T-helper 2 cell (primary cell): ENCODE measurements at places on chromosomes 6 and 20.
A peak's percentile ranks its signal among the peaks of the same experiment; 100 is the strongest.

DNA sequence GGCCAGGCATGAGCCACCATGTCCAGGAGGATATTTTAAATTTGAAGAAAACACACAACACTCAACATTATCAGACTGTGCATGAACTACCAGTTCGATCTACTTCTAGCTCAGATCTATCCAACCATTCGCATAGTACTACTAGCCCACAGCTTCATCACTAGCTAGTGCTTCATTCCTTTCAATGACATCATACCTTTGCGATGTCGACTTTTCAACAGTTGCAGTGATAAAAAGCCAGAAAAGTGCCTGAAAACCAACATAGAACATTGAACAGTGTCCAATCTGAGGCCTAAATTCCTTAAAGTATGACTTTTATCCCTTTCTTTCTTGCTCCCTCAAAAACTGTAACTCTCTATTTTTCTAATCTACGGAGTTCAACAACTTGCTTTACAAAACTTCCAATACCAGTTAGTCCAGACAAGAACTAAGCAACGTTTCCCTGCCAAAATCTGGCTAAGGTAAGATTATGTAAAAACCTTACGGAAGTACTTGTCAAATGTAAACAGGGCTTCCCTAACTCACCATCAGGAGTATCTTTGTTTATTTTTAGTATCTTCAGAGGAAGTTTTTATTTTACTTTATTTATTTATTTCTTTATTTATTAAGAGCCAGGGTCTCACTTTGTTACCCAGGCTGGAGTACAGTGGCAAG, 434.0 kb upstream of the JARID2 start:
- no peak for DNase-seq

GRCh38 chr20:15058841-15059240, 721.4 kb upstream of the FLRT3 start:
- DNase-seq = no peak

DNA sequence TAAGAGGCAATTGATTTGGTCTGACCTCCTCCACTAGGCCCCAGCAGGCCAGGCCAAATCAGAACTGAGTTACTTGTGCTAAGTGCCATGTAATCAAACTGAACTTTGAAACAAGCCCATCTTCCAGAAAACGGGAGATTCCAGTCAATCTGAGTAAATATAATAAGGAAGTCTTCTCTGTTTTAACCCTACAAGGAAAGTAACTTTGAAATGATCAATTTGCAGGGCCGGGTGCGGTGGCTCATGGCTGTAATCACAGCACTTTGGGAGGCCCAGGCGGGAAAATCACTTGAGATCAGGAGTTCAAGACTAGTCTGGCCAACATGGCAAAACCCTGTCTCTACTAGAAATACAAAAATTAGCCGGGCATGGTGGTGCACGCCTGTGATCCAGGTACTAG, 2.0 kb upstream of the SHLD1 start:
- DNase-seq = no peak

- DNase-seq = no peak
Measured at GRCh38 chr6:110471726-110472365, 4.6 kb downstream of the SLC22A16 start.

GRCh38 chr6:7572213-7572943, 17.6 kb upstream of the SNRNP48 start:
- DNase-seq = no peak

- DNase-seq = no peak
Measured at GRCh38 chr6:108715832-108716231, 132.4 kb upstream of the ARMC2 start.

GRCh38 chr20:49699200-49699992, 14.3 kb downstream of the B4GALT5 start:
- DNase-seq = no peak

DNA sequence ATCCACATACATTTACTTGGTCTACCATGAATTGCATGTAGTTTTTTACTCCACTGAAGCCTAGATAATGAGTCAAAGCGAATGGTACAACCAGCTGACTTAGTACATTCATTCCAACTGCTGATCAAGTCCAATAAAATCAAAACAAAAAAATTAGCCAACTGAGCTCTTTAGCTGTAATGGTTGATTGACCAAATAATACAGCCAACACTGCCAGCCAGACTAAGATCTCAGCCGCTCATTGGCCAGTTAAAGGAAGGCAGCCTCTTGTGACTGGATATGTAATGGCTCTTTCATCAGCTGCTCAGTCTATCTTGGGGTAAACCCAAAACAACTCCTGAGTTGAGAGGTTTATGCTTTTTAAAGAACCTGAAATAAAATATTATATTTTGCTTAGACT, 204.3 kb upstream of the RSPO3 start:
- no peak for DNase-seq

DNA sequence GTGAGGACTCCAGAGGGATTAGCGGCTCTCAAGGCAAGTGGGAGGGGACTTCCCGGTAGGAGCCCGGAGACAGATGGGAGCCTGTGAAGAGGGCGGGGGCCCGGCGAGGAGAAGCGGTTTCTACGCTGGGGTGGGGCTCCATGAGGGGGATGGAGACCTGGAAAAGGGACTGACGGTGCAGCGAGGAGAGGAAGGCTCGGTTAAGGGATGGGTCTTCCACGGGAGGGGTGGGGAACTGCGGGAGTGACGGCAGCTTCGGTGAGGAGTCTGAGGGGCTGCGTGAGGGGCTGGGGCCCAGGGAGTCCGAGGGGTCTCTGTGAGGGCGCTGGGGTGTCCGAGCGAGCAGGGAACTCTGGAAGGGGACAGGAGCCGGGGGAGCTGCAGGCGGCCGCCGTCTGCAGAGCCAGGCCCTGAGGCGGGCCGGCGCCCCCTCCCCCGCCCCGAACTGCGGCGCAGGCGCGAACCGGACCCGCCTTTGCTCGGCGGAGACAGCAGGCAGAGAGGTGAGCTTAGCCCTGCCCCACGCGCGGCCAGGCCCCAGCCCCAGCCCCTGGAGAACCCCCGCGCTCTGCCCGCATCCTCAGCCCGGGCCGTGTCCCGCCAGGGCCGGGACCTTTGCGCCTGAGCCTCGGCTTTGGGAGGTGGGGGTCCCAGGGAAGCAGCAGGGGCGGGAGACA, at the start of gene NRSN2:
TSS of gene NRSN2 (plus strand) at position 472 of the 677 bp plus-strand sequence. CDS start 2,533 bp downstream, outside the sequence.
- DNase-seq = no peak

DNA sequence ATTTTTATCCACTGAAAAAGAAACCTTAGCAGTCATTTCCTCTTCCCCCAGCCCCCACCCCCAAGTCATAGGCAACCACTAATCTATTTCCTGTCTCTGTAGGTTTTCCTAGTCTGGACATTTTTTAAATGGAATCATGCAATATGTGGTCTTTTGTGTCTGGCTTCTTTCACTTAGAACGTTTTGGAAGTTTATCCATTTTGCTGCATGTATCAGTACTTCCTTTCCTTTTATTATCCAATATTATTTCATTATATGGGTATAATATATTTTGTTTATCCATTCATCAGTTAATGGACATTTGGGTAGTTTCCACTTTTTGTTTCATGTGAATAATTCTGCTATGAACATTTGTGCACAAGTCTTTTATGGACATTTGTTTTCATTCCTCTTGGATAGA, 99.3 kb upstream of the BMP5 start:
- DNase-seq = no peak

DNA sequence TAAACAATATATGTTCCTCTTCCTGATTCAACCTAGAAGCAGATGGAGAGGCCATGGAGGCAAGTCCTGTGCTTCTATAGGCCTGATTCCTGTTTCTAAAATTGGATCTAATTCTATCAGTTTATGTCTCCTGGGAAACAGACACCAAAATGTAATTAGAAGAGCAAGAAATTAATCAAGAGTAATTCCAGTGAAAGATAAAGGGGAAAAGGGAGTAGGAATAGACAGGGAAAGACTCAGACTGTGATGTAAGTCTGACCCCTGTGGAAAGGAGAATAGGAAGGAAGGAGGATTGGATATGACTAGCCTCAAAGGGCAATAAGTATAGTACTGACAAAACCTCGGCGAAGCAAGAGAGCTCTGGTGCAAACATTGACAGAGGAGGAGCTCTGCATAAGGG, 33.9 kb upstream of the FBXO30 start:
- no peak for DNase-seq

DNA sequence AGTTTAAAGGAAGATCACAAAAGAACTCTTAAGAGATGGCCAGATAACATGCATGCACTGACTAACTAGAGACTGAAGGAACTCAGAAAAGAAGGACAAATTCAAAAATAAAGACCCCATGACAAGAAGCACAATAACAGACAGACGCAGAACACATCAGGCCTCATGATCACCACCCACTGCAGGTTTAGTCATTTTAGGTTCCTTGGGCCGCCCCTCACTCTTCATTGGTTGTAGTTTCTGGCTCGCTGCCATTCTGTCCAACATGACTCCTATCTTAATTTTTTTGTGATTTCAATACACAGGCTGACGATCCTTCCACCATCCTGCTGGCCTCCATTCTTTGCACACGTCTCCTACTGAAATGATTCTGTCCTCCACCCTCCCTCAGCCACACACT, 21.6 kb downstream of the STX7 start:
- no peak for DNase-seq

DNA sequence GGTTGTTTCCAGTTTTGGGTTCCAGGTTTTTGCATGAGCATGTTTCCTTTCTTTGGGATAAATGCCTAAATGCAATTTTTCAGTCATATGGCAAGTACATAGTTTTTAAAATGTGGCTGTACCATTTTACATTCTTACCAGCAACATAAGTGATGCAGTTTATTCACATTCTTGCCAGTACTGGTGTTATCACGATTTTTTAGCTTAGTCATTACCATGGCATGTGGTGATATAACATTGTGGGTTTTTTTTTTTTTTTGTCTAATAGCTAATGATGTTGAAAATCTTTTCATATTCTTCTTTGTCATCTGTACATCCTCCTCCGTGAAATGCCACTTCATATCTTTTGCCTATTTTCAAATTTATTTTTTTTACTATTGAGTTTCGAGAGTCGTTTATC, 2.9 kb upstream of the TDRD6 start:
- no peak for DNase-seq

DNA sequence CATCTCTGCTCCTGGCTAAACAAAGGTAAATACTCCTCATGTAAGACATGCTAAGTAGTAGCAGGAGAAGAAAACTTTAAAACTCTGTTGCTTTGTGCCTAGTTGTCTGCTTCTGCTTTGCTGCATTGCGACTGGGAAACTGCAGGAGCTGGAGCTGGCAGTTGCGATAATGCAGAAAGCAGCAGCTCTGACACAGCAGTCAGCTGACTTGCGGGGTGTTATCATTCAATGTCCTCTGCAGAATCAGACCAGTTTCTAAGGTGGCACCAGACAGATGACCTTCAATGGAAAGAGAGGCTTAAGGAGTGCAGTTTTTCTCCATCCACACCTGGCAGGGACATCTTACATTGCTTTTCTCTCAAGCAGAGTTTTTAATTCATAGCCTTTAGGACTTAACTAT, 69.9 kb upstream of the SOX4 start:
- no peak for DNase-seq

GRCh38 chr6:116975600-116975999, 98.6 kb downstream of the RFX6 start:
- peak; percentile 0 for DNase-seq

GRCh38 chr6:74447013-74447412, 751.0 kb downstream of the CD109 start:
- no peak for DNase-seq

DNA sequence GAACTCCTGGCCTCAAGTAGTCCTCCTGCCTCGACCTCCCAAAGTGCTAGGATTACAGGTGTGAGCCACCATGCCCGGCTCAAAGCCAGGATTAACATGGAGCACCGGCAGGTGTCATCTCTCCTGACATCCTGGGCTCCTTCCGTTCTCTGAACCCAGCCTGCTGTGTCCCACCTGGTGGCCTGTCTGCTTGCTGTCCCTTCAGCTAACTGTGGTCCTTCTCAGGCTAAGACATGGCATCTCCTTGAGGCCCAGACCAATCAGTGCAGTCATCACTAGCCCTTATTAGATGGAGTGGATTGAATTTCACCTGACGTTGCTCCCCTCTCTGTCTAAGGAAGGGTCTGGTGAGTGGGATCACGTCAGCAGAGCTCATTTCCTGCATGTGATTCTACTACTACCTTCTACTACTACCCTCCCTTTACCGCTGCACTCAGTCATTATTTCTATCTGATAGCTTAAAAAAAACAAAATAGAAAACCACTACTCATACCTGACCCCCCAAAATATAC, 28.0 kb upstream of the SYNJ2 start:
- DNase-seq = no peak

- DNase-seq = no peak
Measured at GRCh38 chr6:31144970-31145340, 6.1 kb upstream of the PSORS1C2 start.

DNA sequence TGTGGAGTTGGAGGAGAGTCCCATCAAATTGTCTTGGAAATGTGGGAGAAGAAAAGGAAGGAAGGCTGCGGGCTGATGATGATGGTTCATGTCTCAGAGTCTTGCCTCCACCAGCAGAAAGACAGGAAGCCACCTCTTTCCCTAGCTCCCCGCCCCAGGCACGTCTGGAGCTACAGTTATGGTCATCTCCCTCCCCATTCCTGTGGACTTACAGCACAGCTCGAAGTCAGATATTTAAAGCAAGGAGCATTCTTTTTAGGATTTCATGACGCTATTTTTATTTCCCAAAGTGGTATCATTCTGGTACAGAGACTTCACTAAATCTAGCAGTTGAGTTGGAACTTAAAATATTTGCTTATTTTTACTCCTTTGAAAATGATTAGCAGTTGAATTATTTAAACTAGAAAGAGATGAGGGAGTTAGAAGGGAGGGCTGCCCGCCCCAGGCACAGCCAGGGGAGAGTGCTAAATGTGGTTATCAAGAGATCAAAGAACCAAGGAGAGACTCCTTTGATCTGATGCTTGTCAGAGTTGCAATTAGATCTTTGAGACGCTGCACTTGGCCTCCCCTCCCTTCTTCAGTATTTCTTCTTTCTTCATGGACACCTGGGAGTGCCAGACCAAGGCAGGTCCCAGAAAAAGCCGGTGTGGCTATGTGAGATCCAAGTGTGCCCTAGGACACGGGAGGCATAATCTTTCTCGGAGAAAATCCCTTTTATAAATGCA, 199.9 kb upstream of the SOX4 start:
- no peak for DNase-seq

- no peak for DNase-seq
Measured at GRCh38 chr6:84976526-84977362, 212.3 kb upstream of the TBX18 start.

DNA sequence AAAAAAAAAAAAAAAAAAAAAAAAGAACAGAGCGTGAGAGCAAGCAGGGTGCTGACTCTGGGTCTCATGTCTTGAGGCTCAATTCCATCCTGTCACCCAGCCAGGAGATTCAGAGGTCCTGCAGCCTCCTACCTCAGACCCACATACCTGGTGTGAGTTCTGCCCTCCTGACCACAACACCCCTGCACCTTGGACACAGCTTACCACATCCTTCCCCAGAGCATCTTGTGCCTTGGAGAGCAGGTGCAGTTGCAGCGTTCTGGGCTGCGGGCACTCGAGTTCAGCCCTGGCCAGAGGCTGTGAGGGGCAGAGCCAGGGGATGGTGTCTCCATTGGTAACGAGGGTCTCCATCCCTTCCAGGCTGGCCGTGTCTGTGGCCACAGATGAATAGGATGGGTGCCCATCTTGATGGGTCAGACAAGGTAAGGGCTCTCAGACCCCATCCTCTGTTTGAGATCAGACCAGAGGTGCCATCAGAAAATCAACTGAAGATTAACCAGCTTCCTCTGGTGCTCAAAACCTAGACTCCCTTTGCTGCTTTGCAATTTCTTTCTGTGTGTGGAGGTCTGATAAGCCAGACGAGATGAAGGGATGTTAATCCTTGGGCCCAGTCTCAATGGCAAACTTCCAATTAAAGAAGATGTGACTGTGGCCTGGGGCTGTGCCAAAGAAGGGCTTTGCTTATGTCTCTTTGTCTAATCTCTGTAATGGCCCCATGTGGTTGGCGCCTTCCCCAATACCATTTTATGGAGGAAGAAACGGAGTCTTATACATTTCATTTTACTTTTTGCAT, 14.7 kb upstream of the ZNF831 start:
- peak; percentile 90 for DNase-seq
